ENCODE measurements at places on chromosomes 7 and 10. TPM values are rescaled to one million over a fixed set of nuclear protein-coding genes. Genes with fewer than 3 reads are reported as not detected.

CFAP69 gene
- total RNA-seq = 9.1 TPM

HOXA5 gene
- not detected for total RNA-seq

ATOH7 gene
- total RNA-seq = 0.94 TPM

BAZ1B gene
- 68.5 TPM for total RNA-seq

ZPBP gene
- total RNA-seq = not detected

STOX1 gene
- total RNA-seq = 9.7 TPM

EBLN1 gene
- total RNA-seq = not detected

FAM20C gene
- 31.0 TPM for total RNA-seq

PLA2G12B gene
- total RNA-seq = not detected

LRGUK gene
- 11.3 TPM for total RNA-seq

CDH23 gene
- total RNA-seq = 7.2 TPM

CPSF4 gene
- total RNA-seq = 59.2 TPM

MNX1 gene
- not detected for total RNA-seq

Data from parietal lobe (tissue), 2 donors.